ENCODE measurements at places on chromosomes 1 and 21. TPM values are rescaled to one million over a fixed set of nuclear protein-coding genes. Genes with fewer than 3 reads are reported as not detected.

GRCh38 chr1:234620272-234621126 is 10.5 kb upstream of the IRF2BP2 start:
- H3K27ac ChIP-seq = peak overlapping the region; percentile 90
- no peak overlapping the region for H3K4me3 ChIP-seq
- DNase-seq = no peak
- H3K36me3 ChIP-seq = no peaks in the 10 kb centered on the region
- H3K4me1 ChIP-seq = peaks cover 78% of the 10 kb centered on the region
- H3K27me3 ChIP-seq = no peaks in the 10 kb centered on the region

GRCh38 chr1:227779021-227779441 is 36.4 kb upstream of the PRSS38 start:
- no peak overlapping the region for H3K27ac ChIP-seq
- no peaks in the 10 kb centered on the region for H3K4me1 ChIP-seq
- DNase-seq = no peak
- peaks cover under 1% of the 10 kb centered on the region for H3K27me3 ChIP-seq

The TRABD2B gene
- 14.5 TPM for total RNA-seq

GRCh38 chr1:65425697-65426096 is 5.2 kb downstream of the LEPR start:
- no peaks in the 10 kb centered on the region for H3K27me3 ChIP-seq
- H3K36me3 ChIP-seq = peaks cover 24% of the 10 kb centered on the region
- H3K4me1 ChIP-seq = no peaks in the 10 kb centered on the region
- no peak overlapping the region for H3K4me3 ChIP-seq
- H3K27ac ChIP-seq = no peak overlapping the region
- no peak for DNase-seq

The SHISA4 gene
- total RNA-seq = 6.6 TPM

DNA sequence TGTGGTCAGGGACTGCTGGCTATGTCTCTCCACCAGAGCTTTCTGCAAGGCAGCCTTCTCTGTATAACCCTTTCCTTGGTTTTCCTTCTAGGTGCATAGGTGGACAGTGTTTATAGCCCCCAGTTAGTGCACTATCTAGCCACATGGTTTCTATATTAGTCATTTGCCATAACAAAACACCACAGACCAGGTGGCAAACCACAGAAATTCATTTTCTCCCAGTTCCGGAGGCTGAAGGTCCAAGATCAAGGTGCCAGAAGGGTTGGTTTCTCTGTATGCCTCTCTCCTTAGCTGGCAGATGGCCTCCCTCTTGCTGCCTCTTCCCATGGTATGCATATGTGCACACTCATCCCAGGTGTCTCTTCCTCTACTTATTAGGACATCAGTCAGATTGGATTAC is 106.4 kb downstream of the KAZN start:
- H3K27me3 ChIP-seq = no peaks in the 10 kb centered on the region
- H3K4me3 ChIP-seq = no peak overlapping the region
- DNase-seq = no peak
- H3K27ac ChIP-seq = no peak overlapping the region
- peaks cover 9% of the 10 kb centered on the region for H3K4me1 ChIP-seq

DNA sequence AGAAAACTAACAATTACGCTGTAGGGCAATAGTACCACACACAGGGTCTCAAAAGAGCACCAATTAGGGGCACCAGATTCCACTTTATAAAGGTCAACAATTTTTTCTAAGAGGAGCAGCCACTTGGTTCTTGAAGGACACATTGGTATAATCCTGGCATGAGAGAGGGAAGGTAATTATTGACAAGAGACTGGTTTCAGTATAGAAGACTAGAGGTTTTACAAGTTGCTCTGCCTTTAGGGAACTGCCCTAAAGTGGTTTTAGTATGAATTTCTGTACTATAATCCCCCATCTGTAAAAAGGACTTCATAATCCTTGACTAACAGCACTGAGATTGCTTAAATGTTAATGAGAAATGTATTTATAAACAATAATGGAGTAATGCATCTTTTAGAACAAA is 648.5 kb upstream of the PTBP2 start:
- H3K4me1 ChIP-seq = peaks cover 23% of the 10 kb centered on the region
- no peak overlapping the region for H3K4me3 ChIP-seq
- H3K27me3 ChIP-seq = no peaks in the 10 kb centered on the region
- no peaks in the 10 kb centered on the region for H3K36me3 ChIP-seq

DNA sequence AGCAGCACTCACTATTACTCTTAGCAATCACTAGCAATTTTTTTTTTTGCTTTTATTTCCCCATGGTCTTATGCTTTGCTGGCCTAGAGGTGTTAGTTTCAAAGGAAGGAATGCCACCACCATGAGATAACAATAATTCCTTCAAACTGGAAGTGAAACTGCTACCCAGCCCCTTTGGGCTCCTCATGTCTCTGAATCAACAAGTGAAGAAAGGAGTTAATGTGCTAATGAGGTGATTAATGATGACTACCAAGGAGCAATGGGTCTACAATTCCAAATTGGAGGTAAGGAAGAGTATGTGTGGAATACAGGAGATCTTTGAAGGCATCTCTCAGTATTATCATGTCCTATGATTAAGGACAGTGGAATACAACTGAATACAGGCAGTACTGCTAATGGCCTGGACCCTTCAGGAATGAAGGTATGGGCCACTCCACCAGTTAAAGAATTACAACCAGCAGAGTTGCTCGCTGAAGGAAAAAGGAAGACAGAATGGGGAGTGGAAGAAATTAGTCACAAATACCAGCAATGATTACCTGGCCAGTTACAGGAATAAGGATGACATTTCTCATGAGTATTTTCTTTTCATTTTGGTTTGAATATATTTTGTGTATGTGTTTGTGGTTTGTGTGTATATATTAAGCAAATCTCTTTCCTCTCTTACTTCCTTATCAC is 652.9 kb downstream of the ADGRL2 start:
- H3K4me3 ChIP-seq = no peak overlapping the region
- no peak for DNase-seq
- H3K27me3 ChIP-seq = peaks cover 2% of the 10 kb centered on the region
- no peak overlapping the region for H3K27ac ChIP-seq
- no peaks in the 10 kb centered on the region for H3K36me3 ChIP-seq

DNA sequence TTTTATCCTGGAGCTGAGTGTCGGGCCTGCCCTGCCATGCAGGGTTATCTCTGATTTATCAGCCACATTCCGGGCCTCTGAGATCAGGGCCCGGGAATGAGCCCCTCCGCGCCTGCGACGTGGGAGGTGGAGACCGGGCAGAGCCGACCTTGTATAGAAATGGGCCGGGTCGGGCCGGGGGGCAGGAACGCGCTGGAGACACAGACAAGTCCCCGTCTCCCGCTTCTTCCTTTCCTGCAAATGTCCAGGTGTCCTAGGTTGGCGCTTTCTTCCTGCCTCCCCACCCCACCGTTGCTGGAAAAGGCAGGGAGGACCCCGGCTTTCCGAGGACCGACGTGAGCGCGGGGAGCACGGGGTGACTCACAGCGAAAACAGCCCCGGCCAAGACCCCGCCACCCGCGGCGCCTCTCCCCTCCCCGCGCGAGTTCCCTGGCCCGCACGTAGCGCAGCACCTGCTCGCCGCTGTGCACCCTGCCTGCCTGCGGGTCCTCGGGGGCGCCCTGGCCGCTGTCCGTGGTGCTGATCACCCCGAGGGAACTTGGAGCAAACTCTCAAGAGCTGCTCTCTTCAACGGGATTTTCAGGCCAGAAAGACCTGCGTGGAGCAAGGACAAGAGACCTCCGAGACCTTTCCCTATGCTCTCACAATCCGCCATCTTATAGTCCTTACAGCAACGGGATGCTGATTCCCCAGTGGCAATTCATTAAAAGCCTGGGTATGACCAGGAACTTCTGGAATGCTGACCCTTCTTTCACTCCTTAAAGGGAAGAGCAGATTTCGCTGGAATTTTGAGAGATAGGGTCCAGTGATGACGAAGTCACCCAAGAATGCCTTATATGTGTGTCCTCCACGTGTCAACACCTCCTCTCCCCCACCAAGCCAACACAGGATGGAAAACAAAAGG is 475 bp upstream of the NPPB start:
- peak overlapping the region; percentile 35 for H3K4me3 ChIP-seq
- peaks cover 57% of the 10 kb centered on the region for H3K27me3 ChIP-seq
- H3K27ac ChIP-seq = no peak overlapping the region
- peaks cover 2% of the 10 kb centered on the region for H3K4me1 ChIP-seq
- no peaks in the 10 kb centered on the region for H3K36me3 ChIP-seq
- DNase-seq = peak; percentile 94

DNA sequence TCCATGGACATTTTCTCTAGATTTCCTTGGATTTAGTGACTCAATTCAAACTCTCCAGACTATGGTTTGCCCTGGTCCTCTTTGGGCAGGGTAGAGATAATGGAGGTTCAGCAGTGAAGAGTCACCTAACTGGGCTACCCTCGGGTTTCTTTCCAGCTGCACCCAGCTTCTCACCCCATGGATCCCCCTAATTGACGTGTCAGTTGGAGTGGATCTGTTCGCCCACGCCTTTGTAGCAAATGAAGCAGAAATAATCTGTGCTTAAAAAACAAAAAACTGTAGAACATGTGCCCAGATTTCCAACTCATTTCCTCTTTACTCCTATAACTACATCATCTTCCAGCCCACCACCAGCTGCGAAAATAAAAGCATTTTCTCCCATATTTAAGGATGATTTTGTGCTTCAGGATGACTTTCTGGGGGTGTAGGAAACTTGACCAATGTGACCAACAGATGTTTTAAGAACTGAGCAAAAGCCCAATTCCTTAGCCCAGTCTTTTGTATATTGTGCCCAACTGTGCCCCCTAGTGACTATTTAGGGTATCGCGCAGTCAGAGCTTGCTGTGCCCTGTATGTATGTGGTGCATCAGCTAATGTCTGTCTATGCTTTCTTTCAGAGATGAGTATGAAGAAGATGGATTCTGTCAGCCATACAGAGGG is 66.5 kb upstream of the UBE2U start:
- no peak overlapping the region for H3K4me3 ChIP-seq
- H3K27ac ChIP-seq = no peak overlapping the region
- peaks cover 10% of the 10 kb centered on the region for H3K4me1 ChIP-seq
- peak; percentile 52 for DNase-seq
- H3K36me3 ChIP-seq = peaks cover 29% of the 10 kb centered on the region

- H3K4me1 ChIP-seq = no peaks in the 10 kb centered on the region
- H3K27ac ChIP-seq = no peak overlapping the region
- no peaks in the 10 kb centered on the region for H3K36me3 ChIP-seq
- DNase-seq = no peak
- peaks cover 3% of the 10 kb centered on the region for H3K27me3 ChIP-seq
Measured at GRCh38 chr1:107831921-107832320, 133.1 kb downstream of the VAV3 start.

The GJB3 gene
- total RNA-seq = 0.14 TPM

The EXO1 gene
- total RNA-seq = 16.2 TPM

Data from progenitor cell of endocrine pancreas (in vitro differentiated cells).